ENCODE measurements at places on chromosomes 16 and 17.

DNA sequence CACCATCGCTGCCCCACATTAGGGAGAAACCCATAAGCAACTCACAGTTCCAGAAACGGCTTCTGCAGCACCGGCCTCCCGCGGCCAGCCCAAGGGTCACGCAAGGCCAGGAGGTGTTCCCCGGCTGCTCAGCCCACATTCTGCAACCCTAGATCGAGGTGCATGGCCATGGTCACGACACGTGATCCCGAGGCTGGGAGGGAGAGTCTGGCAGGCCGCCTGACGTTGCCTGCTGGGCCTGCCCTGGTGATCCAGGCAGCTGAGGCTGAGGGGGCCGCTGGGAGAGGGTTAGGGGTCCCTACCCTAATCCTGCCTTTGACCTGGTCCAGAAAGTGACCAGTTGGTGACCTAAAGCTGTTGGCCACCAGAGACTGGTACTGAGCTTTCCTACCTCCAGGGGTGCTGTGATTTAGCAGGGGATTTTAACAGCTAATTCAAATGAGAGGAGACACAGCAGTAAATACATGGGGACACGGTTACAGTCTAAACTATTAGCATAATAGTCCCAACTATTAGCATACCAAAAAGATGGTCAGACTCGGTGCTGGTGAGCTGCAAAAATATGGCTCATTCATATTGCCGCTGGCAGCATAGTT is 97.4 kb upstream of the CIBAR2 start:
- no peak overlapping the region for H3K4me3 ChIP-seq
- no peaks in the 10 kb centered on the region for H3K36me3 ChIP-seq
- no peaks in the 10 kb centered on the region for H3K4me1 ChIP-seq

DNA sequence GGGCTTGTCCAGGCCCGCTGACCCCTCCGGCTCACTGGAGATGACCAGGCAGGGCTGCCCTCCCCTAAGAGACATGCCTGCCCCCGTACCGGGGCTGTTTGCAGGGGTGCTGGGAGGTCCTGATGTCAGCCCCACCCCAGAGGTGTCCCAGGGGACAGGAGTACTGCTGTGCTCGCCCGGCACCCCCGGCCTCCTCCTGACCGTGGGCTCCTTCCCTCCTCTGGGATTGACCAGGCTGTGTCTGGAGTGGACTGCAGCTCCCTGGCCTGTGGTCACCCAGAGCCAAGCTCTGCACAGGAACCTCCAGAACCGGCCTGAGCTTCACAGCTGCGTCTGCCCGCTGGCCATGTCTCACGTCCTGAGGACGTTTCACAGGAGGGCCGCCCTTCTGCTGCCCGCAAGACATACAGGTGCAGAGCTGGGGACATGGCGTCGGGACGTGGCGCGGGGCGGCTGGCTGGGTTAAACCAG is 53.2 kb downstream of the LMF1 start:
- H3K36me3 ChIP-seq, result no peaks in the 10 kb centered on the region
- H3K27ac ChIP-seq, result no peak overlapping the region
- no peak overlapping the region for H3K4me3 ChIP-seq
- no peaks in the 10 kb centered on the region for H3K27me3 ChIP-seq
- DNase-seq, result no peak

DNA sequence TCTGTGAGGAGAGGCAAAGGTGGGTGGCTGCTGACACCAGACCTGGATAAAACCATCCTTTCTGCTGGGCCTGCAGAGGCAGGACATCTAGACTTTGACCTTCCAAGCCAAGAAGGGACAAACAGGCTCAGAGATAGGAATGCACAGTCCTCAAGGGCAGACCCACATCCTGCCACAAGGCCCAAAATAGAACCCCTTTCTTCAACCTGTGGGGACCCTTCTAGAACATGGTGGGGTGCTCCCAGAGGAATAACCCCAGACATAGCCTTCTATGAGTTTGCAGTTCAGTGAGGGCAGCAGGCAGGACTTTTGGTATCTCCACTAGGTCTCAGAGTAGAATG is 3.8 kb upstream of the CBFB start:
- no peak overlapping the region for H3K4me3 ChIP-seq
- no peaks in the 10 kb centered on the region for H3K27me3 ChIP-seq
- DNase-seq, result no peak
- peaks cover 13% of the 10 kb centered on the region for H3K4me1 ChIP-seq
- H3K36me3 ChIP-seq, result no peaks in the 10 kb centered on the region
- no peak overlapping the region for H3K27ac ChIP-seq

- no peak overlapping the region for H3K27ac ChIP-seq
- no peaks in the 10 kb centered on the region for H3K36me3 ChIP-seq
- H3K4me3 ChIP-seq, result no peak overlapping the region
- H3K27me3 ChIP-seq, result no peaks in the 10 kb centered on the region
Observed at GRCh38 chr16:53974484-53975080, 270.6 kb downstream of the FTO start.

DNA sequence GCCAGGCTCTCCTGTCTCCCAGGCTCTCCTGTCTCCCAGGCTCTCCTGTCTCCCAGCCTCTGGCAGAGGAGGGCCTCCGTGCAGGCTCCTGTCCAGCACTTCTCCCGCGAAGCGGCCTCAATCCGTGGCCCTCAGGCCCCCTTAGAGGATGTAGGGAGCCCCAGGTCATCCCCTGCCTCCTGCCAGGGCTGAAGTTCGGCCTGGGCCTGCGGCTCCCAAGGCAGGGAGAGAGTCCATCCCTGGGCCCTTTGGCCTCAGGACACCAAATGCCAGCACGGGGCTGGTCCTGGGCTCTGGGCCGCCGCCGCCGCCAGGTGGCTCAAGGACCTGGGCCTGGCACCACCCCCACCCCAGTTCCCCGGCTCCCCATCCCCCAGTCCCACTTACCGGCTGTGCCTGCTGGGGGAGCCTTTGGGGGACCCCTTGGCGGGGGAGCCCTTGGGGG is 370 bp downstream of the EVPL start:
- H3K4me1 ChIP-seq, result no peaks in the 10 kb centered on the region
- no peak for DNase-seq
- H3K27ac ChIP-seq, result no peak overlapping the region
- no peaks in the 10 kb centered on the region for H3K27me3 ChIP-seq

GRCh38 chr16:68360956-68361355 is 50.1 kb downstream of the PRMT7 start:
- H3K36me3 ChIP-seq, result peaks cover 18% of the 10 kb centered on the region
- peaks cover 24% of the 10 kb centered on the region for H3K4me1 ChIP-seq
- no peak overlapping the region for H3K4me3 ChIP-seq
- H3K27ac ChIP-seq, result no peak overlapping the region
- no peaks in the 10 kb centered on the region for H3K27me3 ChIP-seq

- H3K4me3 ChIP-seq, result peak overlapping the region; percentile 75
- no peak overlapping the region for H3K27ac ChIP-seq
- no peaks in the 10 kb centered on the region for H3K36me3 ChIP-seq
- H3K4me1 ChIP-seq, result peaks cover 4% of the 10 kb centered on the region
Observed at GRCh38 chr17:8079291-8080207, 8.0 kb downstream of the ALOX12B start.

- H3K27me3 ChIP-seq, result no peaks in the 10 kb centered on the region
- H3K4me1 ChIP-seq, result peaks cover 66% of the 10 kb centered on the region
- peak overlapping the region; percentile 96 for H3K27ac ChIP-seq
- DNase-seq, result peak; percentile 84
Observed at GRCh38 chr17:39755554-39756379, 18.0 kb downstream of the GRB7 start.

DNA sequence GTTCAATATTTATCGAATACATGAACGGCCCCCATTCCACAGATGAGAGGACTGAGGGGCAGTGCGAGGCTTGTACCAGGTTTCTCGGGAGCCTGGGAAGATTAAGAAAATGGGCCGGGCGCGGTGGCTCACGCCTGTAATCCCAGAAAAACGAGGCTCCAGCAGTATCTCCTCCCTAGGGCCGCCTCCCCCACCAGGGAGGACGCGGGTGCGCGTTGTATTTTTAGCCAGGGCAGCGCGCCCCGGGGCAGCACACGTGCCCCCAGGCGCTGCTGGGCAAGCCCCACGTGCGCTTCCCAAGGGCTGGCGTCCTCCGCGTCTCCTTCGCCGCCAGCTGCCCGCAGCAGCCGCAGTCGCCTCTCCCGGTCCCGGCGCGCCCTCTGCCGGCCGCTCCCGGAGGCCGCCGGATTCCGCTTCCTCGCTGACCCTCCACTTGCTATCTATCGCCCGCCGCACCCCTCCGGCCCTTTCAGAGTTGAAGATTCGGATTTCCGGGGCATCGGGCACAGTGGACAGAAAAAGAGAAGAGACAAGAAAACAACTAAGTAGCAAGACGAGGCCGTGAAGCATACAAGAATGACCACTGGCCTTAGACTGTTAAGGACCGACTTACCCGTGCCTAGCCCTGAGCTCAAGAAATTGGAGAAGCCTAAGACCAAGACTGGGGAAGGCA is 1.9 kb upstream of the YBX2 start:
- no peaks in the 10 kb centered on the region for H3K36me3 ChIP-seq
- DNase-seq, result no peak
- H3K27ac ChIP-seq, result no peak overlapping the region
- peaks cover 3% of the 10 kb centered on the region for H3K4me1 ChIP-seq
- peak overlapping the region; percentile 11 for H3K4me3 ChIP-seq

- H3K4me3 ChIP-seq, result peak within 1 kb of the TSS; percentile 93
- H3K4me1 ChIP-seq, result peaks cover 4% of the 10 kb centered on the region
- DNase-seq, result no peak
- no peaks in the 10 kb centered on the region for H3K36me3 ChIP-seq
- H3K27me3 ChIP-seq, result no peaks in the 10 kb centered on the region
- peak within 1 kb of the TSS; percentile 69 for H3K27ac ChIP-seq
Observed at GRCh38 chr17:73311781-73312641, at the start of gene CDC42EP4. Gene CDC42EP4 (minus strand): TSS chr17:73312001. CDS start chr17:73286500, 25,501 bp downstream.

- no peaks in the 10 kb centered on the region for H3K36me3 ChIP-seq
- no peak for DNase-seq
- no peak overlapping the region for H3K4me3 ChIP-seq
Observed at GRCh38 chr16:57867000-57867561, 64.8 kb upstream of the KIFC3 start.

GRCh38 chr17:17030515-17031211 is 11.6 kb upstream of the MPRIP start:
- H3K27ac ChIP-seq, result no peak overlapping the region
- no peaks in the 10 kb centered on the region for H3K4me1 ChIP-seq
- H3K27me3 ChIP-seq, result no peaks in the 10 kb centered on the region
- no peak overlapping the region for H3K4me3 ChIP-seq
- no peaks in the 10 kb centered on the region for H3K36me3 ChIP-seq
- DNase-seq, result no peak

GRCh38 chr17:44213403-44214229 is 5.9 kb downstream of the UBTF start:
- DNase-seq, result no peak
- H3K4me3 ChIP-seq, result no peak overlapping the region
- peaks cover 35% of the 10 kb centered on the region for H3K4me1 ChIP-seq
- no peaks in the 10 kb centered on the region for H3K27me3 ChIP-seq
- peaks cover 51% of the 10 kb centered on the region for H3K36me3 ChIP-seq

- H3K4me1 ChIP-seq, result no peaks in the 10 kb centered on the region
- H3K27ac ChIP-seq, result no peak overlapping the region
- H3K27me3 ChIP-seq, result no peaks in the 10 kb centered on the region
- H3K4me3 ChIP-seq, result no peak overlapping the region
- H3K36me3 ChIP-seq, result no peaks in the 10 kb centered on the region
Observed at GRCh38 chr17:63289931-63290330, 156.2 kb downstream of the CYB561 start.

- DNase-seq, result no peak
- peaks cover 39% of the 10 kb centered on the region for H3K4me1 ChIP-seq
- no peak overlapping the region for H3K27ac ChIP-seq
- peaks cover 12% of the 10 kb centered on the region for H3K36me3 ChIP-seq
- H3K27me3 ChIP-seq, result no peaks in the 10 kb centered on the region
Observed at GRCh38 chr17:57600074-57600473, 145.0 kb downstream of the CCDC182 start.

GRCh38 chr16:87667946-87668345 is 65.6 kb downstream of the JPH3 start:
- H3K27me3 ChIP-seq, result no peaks in the 10 kb centered on the region
- H3K4me1 ChIP-seq, result no peaks in the 10 kb centered on the region
- no peak overlapping the region for H3K27ac ChIP-seq
- no peaks in the 10 kb centered on the region for H3K36me3 ChIP-seq
- no peak overlapping the region for H3K4me3 ChIP-seq

- no peak overlapping the region for H3K4me3 ChIP-seq
- no peaks in the 10 kb centered on the region for H3K36me3 ChIP-seq
- no peaks in the 10 kb centered on the region for H3K4me1 ChIP-seq
- no peaks in the 10 kb centered on the region for H3K27me3 ChIP-seq
- DNase-seq, result no peak
Observed at GRCh38 chr16:24645739-24646645, 83.5 kb upstream of the TNRC6A start.

GRCh38 chr16:49755716-49756505 is 100.0 kb downstream of the ZNF423 start:
- DNase-seq, result no peak
- no peak overlapping the region for H3K4me3 ChIP-seq
- no peak overlapping the region for H3K27ac ChIP-seq
- H3K27me3 ChIP-seq, result peaks cover 3% of the 10 kb centered on the region

- H3K4me1 ChIP-seq, result peaks cover 3% of the 10 kb centered on the region
- H3K36me3 ChIP-seq, result no peaks in the 10 kb centered on the region
- no peak overlapping the region for H3K4me3 ChIP-seq
- H3K27me3 ChIP-seq, result no peaks in the 10 kb centered on the region
Observed at GRCh38 chr16:24526701-24527495, 12.5 kb upstream of the RBBP6 start.

GRCh38 chr17:31068291-31068690 is 26.5 kb upstream of the NF1 start:
- no peak for DNase-seq
- no peak overlapping the region for H3K27ac ChIP-seq
- H3K4me3 ChIP-seq, result no peak overlapping the region
- H3K36me3 ChIP-seq, result no peaks in the 10 kb centered on the region
- H3K4me1 ChIP-seq, result peaks cover 3% of the 10 kb centered on the region
- H3K27me3 ChIP-seq, result no peaks in the 10 kb centered on the region

- no peak for DNase-seq
- H3K4me3 ChIP-seq, result no peak overlapping the region
- no peak overlapping the region for H3K27ac ChIP-seq
- H3K36me3 ChIP-seq, result no peaks in the 10 kb centered on the region
- H3K27me3 ChIP-seq, result no peaks in the 10 kb centered on the region
Observed at GRCh38 chr16:75225092-75225491, 6.3 kb downstream of the CTRB1 start.

DNA sequence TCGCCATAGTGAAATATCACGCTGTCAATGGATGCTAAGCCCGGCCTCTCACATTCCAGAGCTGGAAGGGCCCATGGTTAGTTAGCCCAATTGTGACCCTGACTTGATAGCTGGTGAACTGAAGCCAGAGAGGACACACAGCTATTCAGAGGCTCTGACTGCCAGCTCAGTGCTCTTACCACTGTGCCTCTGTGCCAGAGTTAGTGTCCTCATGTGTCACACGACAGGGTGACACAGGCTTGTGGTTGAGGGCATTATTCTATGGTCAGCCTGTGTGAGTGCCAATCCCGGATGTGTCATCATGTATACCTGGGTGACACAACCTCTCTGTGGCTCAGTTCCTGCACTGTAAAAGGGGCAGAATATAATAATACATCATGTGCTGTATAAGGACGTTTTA is 2.5 kb upstream of the MT1X start:
- no peak for DNase-seq
- no peaks in the 10 kb centered on the region for H3K27me3 ChIP-seq
- no peaks in the 10 kb centered on the region for H3K36me3 ChIP-seq
- no peak overlapping the region for H3K4me3 ChIP-seq
